ENCODE measurements at places on chromosomes 7 and 10.

DNA sequence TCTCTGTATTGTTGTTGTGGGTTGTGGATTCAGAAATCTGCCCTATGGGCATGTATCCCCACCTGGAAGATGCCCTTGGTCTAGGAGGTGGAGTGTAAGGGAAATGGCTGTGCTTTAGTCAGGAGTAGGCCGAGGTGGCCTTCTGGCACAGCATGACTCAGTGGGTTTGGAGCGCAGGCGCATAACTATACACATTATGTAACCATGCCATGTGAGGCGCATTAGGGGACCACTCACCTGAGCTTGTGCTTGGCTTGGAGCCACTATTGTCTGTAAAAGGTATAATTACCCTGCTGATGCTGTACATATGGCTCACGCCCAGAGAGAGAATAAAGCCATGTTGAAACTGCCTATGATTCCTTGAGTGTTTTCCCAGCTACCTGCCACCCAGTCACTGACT, 20.6 kb upstream of the ADAMTS14 start:
- no peak for DNase-seq

GRCh38 chr10:6035931-6036575, 26.1 kb downstream of the IL2RA start:
- DNase-seq, result no peak

GRCh38 chr10:76881477-76882220, 756.0 kb downstream of the KCNMA1 start:
- DNase-seq, result no peak

GRCh38 chr7:93053949-93054943, 63.5 kb downstream of the SAMD9 start:
- DNase-seq, result no peak

GRCh38 chr10:124820121-124820520, 18.5 kb downstream of the ABRAXAS2 start:
- DNase-seq, result no peak

- no peak for DNase-seq
These were observed 531.2 kb upstream of the GHITM start for GRCh38 chr10:83607959-83608745.

DNA sequence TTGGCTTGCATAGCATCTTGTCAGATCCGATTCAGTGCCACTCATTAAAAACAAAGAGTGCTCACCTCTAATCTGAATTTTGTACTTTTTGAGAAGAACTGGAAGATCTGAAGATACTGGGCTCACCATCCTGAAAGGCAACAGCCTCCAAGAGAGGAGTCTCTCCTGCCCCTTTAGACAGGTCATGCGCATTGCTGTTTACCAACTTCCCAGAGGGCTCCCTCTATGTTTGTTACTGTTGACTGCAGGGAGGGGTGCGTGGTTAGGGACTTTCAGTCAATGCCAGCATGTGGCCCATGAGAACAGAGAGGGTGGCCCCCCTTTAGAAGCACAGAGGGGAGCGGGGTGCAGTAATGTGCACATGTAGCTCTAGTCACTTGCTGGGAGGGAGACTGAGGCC, 33.2 kb upstream of the CABCOCO1 start:
- no peak for DNase-seq

DNA sequence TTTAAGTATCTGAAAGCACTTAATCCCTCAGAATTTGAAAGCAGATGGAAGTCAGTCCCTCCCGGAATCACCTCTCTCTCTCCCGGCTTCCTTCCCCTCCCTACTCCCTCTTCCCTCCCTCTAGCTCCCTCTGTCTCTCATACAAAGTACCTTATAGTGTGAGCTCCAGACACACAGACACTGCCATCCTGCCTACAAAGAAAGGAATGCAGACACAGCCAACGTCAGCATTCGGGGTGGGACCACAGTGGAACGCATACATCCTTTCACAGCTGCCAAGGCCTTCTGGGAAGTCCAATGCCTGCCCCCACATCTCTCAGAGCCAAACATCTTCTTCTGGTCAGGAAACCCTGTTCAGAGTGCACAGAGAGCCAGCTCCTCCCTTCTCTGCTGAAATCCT, 9.3 kb downstream of the NOD1 start:
- DNase-seq, result no peak

GRCh38 chr7:2128601-2129322, 104.0 kb downstream of the MAD1L1 start:
- DNase-seq, result no peak

- no peak for DNase-seq
These were observed 297.3 kb upstream of the LYZL1 start for GRCh38 chr10:28991333-28992270.

- DNase-seq, result no peak
These were observed 110.6 kb downstream of the ZMIZ1 start for GRCh38 chr10:79179164-79179956.

DNA sequence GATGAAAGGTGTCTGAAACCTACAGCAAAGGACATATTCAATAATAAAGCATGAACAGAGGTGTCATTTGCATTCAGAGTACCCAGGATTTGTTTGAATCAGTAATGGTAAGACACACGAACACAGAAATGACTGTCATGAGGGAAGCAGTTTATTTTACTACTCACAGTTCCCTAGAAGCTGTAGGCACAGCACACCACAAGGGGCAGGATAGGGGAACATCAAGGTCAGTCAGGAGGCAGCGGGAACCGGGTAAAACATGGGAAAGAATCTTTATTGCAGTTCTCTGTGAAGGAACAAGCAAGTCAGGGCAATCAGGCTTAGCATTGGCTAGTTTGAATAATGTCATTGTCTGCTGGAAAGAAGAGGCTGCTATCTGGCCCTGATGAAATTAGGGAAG, 70.2 kb upstream of the PDSS1 start:
- no peak for DNase-seq

DNA sequence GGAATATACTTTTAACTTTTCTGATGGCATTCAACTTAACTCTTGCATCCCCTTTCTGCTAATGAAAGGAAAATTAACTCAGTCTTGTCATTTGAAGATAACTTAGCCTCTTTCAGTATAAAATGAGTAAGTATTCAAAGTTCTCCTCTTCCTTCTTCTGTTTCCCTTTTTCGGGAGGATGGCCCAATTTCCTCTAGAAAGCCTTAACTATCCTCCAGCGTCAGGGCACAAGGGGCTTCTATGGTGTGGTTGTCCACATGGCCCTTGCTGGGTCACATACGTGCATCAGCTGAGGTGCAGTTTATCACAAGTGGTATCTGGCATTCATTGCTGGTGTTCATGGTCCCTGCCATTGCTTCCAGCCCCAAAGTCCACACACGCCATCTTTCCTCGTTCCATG, 17.8 kb upstream of the GSAP start:
- no peak for DNase-seq

- DNase-seq, result no peak
These were observed 18.7 kb upstream of the CBLL1 start for GRCh38 chr7:107725138-107725740.

DNA sequence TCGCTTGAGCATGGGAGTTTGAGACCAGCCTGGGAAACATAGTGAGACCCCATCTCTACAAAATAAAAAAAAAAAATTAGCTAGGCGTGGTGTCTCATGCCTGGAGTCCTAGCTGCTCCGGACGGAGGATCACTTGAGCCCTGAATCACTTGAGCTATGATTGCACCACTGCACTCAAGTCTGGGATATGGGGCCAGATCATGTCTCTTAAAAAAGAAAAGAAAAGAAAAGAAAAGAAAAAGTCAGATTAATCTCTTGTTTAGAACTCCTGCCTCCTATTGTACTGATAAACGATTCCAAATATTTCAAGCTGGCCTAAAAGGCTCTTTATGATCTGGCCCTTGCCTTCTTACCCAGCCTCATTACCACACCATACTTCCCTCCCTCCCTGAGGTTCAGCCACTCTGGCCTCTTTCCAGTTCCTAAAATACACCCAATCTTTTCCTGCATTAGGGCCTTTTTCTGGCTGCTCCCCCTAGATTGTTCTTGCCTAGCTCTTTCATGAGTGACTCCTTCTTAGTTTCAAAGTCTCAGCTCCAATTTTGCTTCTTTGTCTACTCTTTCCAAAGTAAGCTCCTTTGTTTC, 41.7 kb downstream of the VCL start:
- no peak for DNase-seq

DNA sequence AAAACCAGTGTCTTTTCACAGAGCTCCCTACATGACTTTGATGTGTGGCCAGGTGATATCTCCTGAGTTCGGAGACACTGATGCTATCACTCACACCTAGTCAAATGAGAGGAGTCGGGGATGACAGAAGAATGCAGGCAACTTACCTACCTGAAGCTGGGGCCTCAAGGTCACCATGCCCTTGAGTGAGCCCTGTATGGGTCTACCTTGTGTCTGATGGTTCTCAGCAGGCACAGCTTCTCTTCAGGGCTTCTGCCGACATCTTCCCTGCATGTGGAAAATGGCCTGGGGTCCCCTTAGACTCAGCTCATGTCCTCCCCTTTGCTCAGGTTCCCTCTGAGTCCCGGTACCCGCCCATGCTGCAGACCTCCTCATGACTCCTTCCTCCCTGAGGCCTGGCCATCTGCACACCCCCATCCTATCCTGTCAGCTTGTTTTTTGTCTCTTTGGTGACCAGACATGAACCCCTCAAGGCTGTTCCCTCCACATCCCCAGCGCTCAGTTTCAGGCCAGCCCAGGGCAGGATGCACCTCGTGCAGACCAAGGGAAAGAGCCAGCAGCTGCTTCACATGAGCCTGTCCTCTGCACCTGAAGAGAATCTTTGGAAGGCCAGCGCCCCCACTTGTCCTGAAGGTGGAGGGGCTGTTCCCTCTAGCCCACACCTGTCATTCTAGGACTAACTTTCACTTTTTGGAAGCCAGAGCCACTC, 74.6 kb upstream of the GDF10 start:
- no peak for DNase-seq

- no peak for DNase-seq
These were observed 7.8 kb downstream of the LIPM start for GRCh38 chr10:88810196-88810961.

GRCh38 chr10:62243647-62243997, 25.0 kb downstream of the RTKN2 start:
- no peak for DNase-seq

GRCh38 chr7:135493362-135493761, 16.5 kb downstream of the CNOT4 start:
- DNase-seq, result no peak

GRCh38 chr10:49499305-49499851, 39.5 kb downstream of the ERCC6 start:
- DNase-seq, result no peak

- DNase-seq, result no peak
These were observed 315.5 kb downstream of the RPS24 start for GRCh38 chr10:78349165-78349516.

DNA sequence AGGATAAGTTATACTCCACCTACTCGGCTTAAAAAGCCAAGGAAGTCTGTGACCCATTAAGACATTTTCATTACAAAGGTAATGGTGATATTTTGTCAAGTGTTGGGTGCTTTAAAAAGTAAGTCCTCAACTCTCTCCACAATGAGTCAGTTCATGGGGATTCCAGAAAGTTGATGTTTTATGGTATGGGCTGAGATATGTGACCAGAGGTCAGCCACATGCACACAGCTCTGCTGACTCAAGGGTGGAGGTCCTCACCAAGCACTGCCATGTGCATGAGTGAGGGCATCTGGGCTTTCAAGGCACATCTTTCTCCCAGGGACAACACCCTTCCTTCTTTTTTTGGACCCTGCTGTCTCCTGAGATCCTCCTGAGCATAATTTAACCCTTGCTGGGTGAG, 292.9 kb downstream of the PTEN start:
- DNase-seq, result no peak

DNA sequence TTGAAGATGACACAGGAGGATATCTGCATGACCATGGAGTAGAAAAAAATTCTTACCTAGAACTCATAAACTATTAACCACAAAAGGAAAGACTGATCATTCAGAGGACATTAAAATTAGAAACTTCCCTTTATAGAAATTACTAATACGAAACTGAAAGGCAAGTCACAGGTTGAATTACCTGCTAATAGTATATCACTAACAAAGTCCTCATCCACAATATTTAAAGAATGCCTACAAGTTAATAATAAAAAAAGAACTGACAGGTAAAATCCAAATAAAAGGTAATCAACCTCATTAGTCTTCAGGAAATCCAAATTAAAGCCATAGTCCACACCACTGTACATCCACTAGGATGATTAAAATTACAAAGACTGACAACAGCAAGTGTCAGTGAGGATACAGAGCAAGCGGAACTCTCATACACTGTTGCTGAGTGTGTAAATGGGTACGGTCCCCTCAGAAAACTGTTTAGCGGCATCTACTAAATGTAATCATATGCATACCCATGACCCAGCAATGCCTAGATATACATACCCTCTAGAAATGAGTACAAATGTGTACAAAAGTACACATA, 71.2 kb downstream of the ARHGAP21 start:
- DNase-seq, result no peak

DNA sequence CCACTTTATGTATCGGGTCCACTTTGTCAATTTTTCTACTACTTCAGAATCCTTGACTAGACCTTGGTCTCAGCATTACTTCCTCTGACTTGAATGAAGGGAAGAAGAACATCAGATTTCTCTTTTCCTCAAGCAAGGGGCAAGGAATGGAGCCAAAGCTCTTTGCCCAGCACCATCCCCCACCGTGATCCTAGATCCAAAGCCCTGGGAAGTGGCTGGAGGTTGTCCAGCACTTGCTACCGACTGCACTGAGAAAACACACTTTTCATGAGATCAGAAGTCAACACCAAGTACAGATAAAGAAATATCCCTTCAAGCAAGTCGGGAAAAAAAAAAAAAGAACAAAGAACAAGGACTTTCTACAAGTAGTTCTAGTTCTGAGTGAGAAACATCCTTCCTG, 102.1 kb upstream of the DDC start:
- DNase-seq, result no peak

DNA sequence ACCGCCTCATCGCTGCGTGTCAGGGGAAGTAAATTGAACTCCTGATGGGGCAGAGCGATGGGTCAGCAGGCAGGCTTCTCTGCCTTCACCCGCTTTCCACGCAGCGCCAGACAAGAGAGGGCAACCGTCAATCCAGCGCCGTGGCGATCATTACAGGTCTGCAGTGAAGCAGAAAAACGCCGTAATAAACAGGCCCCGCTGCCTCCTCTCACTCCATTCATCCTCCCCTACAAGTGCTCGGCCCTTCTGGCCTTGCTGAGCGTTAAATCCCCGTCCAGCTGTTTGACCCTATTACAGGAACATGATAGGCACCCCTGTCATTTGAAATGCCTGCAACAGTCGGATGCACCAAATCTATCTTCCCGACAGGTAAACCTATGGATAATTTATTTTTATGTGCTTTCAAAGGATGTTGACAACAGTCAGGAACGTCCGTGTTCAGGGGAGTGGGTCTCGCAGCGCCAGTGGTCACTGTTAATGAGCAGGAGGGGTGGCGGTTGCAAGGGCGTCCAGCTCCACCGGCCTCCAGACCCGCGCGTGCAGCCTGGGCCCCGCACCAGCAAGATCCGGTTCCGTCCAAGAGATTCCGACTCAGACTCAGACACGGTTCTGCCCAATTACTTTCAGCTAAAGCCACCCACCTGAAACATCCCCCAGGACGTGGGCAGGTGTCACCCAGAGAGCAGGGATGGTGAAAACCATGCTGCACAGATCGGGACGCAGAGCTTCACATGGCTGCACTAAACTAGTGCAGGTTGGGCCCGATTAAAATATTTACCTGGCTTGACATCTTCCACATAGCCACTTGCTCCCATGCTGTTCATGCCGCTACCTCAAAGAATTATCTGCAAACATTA, 508.0 kb upstream of the MGMT start:
- DNase-seq, result no peak
